ENCODE measurements at places on chromosomes 16 and 17. TPM values are rescaled to one million over a fixed set of nuclear protein-coding genes. Genes with fewer than 3 reads are reported as not detected.

TBC1D16 gene
- total RNA-seq: 12.3 TPM

DNA sequence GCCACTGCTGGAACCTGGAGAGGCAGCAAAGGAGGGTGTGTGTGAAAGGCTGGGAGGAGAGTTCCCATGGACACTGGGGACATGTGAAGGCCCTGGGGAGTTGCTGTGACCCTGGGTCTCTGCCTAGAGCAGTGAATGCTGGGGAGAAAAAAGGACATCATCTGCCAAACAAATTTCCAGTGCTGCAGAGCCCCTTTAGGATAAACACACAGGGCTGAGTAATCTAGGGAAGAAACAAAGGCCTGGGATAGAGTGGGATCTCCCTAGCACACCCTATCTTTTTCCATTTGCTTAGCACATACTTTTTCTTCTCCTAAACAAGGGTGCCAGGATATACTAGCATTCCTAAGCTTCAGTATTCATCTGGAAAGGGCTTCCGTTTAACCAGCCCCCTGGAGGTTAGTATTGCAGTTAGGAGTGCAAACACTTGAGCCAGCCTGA, 3.3 kb upstream of the HIGD1B start:
- H3K27ac ChIP-seq: peak overlapping the region; percentile 51
- no peak for DNase-seq

- H3K27me3 ChIP-seq: peaks cover 9% of the 10 kb centered on the region
- no peaks in the 10 kb centered on the region for H3K4me1 ChIP-seq
- no peak for DNase-seq
These were observed 21.6 kb upstream of the DYNLRB2 start for GRCh38 chr16:80519189-80519588.

SRL gene
- total RNA-seq: 0.32 TPM

PPY gene
- total RNA-seq: not detected

TNFRSF13B gene
- total RNA-seq: not detected

- DNase-seq: no peak
- H3K27ac ChIP-seq: no peak overlapping the region
These were observed 21.8 kb downstream of the CLEC16A start for GRCh38 chr16:10966129-10966528.

KRTAP3-1 gene
- not detected for total RNA-seq
